Stimulated activated CD8-positive, alpha-beta memory T cell treated with anti-CD3 and anti-CD28 coated beads, Interleukin-4, amount 100 ng/mL, for 1 hour (primary cell): ENCODE measurements at places on chromosomes 3 and 15.

GRCh38 chr3:160259589-160259988, 34.4 kb downstream of the C3orf80 start:
- DNase-seq: no peak

GRCh38 chr3:174710612-174711011, 148.5 kb upstream of the NAALADL2 start:
- no peak for DNase-seq

- DNase-seq: no peak
These were observed 57.9 kb downstream of the RPLP1 start for GRCh38 chr15:69510556-69510955.

DNA sequence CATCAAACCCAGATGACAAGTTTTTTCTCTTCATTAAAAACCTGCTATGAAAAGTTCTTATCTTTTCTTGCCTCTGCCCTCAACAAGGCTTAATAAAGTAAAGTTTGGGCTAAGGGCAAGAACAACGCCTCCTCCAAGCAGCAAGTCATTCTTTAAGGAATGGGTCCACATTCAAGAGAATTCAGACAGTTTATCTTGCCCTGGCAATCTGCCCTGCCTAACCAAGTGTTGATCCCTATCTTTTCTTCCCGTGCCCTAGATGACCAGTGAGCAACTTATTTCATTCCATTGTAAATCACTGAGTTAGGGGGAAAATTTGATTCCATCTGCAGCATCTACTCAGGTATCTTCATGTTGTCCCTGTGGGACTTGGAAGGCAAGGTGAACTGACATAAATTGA, 370.3 kb upstream of the DPPA4 start:
- DNase-seq: no peak

DNA sequence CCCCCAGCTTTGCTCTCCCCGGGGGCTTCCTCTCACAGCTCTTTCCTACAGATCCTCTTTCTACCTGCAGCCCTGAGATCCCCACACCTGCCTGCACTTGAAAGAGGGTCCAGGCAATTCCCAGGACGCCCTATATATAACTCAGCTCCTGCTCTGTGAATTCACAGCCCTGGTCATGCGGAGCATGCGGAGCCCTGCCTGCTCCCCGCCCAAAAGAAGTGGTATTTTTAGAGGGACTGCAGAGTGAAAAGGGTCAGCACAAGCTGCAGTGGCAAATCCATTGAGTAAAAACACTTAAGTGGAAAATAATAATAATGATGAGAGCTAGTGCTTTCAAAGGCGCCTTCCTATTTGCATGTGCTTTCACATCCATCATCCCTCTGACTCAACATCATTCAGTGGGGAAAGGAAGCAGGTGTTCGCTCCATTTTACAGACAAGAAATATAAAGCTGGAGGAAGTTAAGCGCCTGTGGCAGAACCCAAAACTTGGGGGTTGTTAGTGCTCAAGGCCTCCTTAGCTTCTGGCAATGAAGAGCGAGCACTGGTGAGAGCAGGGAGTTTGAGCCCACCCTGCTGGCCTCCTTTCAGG, 76.3 kb upstream of the LIPC start:
- no peak for DNase-seq

DNA sequence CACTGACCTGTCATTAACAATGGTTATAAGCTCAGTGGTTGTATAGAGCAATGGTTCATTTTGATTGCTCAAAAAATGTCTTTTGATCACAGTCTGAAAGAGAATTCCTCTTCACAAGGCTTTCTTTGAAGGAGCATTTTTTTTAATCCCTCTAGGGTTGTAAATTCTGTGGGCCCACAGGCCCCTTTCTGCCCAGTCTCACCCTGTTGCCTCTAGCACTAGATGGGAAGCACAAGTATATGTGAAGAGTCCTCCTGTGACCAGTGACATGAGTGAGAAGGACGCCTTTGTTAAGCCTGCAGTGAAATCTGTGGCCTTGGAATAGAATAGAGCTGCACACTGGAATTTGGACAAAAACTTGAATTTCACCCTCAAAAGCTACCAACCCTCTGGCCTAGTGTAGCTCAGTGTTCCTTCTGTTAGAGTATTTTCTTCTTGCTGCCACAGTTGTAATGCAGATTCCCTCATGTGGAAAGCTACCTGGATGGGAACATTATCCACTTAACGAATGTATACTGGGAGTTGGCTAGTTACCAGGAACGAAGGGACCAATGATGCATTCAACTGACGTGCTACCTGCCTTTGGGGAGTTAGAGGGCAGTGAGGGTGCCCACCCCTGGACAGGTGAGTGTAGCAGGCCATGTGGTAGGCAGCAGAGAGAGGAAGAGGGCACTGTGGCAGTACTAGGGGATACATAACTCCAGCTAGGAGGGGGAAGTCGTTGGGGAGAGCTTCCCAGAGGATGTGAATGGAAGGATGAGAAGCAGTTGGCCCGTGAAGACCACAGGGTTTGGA, 28.3 kb upstream of the RYR3 start:
- no peak for DNase-seq
